Muscle of leg (tissue), 16 donors: ENCODE measurements at places on chromosomes 5 and 9. TPM values are rescaled to one million over a fixed set of nuclear protein-coding genes. Genes with fewer than 3 reads are reported as not detected.

DNA sequence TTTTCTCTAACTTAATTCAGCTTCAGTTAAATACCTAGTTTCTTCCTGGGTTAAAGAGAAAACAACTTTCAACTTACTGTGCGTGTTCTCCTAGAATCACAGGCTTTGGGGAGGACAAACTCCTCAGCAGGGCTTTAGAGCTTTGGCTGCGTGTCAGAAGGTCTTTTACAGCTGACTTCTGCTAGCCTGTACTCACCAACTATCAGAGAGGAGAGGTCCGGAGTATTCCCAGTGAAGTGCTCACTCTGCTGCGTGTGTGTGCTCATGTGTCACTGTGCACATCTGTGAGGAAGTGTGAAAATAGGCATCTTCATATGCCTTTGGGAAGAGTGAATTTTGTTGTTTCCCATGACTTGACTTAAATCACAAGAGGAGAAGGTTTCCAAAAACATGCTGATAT, 423.2 kb upstream of the SGCD start:
- peak; percentile 67 for DNase-seq
- no peaks in the 10 kb centered on the region for H3K27me3 ChIP-seq
- H3K27ac ChIP-seq, result peak overlapping the region; percentile 2

GRCh38 chr5:174446446-174446845, 277.9 kb upstream of the MSX2 start:
- H3K4me3 ChIP-seq, result no peak overlapping the region
- H3K27me3 ChIP-seq, result no peaks in the 10 kb centered on the region
- DNase-seq, result no peak
- no peak overlapping the region for H3K27ac ChIP-seq
- H3K36me3 ChIP-seq, result no peaks in the 10 kb centered on the region
- peaks cover 12% of the 10 kb centered on the region for H3K4me1 ChIP-seq

- H3K4me3 ChIP-seq, result no peak overlapping the region
- no peak overlapping the region for H3K27ac ChIP-seq
- no peaks in the 10 kb centered on the region for H3K27me3 ChIP-seq
- H3K36me3 ChIP-seq, result no peaks in the 10 kb centered on the region
These were observed 154.0 kb downstream of the SNCAIP start for GRCh38 chr5:122465994-122466393.

DNA sequence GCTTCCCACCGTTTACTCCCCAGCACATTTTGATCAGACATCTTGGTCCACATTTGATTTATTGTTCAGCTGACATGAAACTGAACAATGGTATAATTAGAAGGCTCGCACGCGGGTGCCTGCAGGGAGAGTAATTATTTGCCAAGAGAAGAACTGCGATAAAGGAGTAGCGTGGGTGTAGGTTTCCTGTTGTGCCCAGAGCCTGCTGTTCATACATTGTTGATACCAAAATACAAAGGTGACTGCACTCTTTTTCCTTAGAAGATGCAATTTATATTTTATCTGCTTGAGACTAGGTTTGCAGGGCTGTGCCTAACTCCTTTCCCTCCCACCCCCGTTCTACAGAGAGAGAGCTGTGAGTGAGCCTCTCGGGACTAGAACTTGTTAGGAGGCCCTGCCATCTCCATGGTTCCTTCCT, 241.8 kb upstream of the MSX2 start:
- peaks cover 6% of the 10 kb centered on the region for H3K27me3 ChIP-seq
- no peaks in the 10 kb centered on the region for H3K36me3 ChIP-seq
- H3K27ac ChIP-seq, result no peak overlapping the region
- DNase-seq, result no peak
- H3K4me3 ChIP-seq, result no peak overlapping the region

DNA sequence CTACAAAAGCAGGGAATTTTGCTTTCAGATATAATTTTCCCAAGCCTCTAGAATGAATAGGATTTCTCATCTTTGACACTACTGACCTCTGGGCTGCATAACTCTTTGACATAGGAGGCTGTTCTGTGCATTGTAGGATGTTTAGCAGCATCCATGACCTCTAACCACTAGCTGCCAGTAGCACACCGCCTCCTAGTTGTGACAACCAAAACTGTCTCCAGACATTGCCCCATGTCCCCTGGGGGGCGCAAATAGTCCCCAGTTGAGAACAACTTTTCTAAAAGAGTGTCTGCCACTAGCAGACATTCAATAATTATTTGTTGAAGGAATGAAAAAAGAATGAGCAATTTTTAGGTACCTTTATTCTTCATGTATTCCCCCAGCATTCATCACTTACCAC, 51.8 kb downstream of the POU4F3 start:
- H3K36me3 ChIP-seq, result no peaks in the 10 kb centered on the region
- H3K27ac ChIP-seq, result no peak overlapping the region
- H3K4me1 ChIP-seq, result no peaks in the 10 kb centered on the region
- H3K4me3 ChIP-seq, result no peak overlapping the region
- no peak for DNase-seq

- no peaks in the 10 kb centered on the region for H3K27me3 ChIP-seq
- no peak overlapping the region for H3K4me3 ChIP-seq
- H3K36me3 ChIP-seq, result no peaks in the 10 kb centered on the region
- DNase-seq, result peak; percentile 81
- H3K27ac ChIP-seq, result no peak overlapping the region
These were observed 95.7 kb upstream of the ITGA1 start for GRCh38 chr5:52692039-52692438.

DNA sequence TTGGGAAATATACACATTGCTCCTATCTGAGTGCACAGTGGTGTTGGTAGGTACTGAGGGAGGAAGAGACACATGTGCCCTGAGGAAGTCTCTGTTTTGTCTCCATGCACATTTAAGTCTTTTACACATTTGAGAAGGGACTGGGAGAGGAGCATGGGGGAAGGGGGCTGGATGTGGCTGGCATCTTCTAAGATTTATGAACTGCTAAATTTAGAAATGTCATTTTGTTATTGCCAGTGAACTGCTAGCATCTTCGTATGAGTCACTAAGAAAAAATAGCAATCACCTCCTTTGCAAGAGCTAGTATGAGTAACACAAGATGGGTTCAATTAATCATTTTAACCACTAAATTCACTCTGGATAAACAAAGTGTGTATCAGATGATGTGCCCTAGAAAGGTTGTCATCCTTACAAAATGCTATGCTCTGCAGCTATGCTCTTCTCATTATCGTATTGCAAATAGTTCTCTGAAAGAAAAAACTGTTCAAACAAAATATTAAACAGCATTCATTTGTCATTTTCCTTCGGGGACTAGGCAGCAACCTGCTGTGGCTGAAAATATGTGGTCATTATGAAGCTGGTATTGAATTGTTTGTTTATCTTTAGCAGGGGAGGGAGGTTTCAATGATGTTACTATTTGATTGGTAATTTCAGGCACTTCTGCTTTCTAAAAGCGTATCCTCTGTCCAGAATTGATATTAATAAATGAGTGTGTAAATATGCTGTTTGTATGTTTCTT, 236.5 kb downstream of the DMRTA1 start:
- H3K4me1 ChIP-seq, result no peaks in the 10 kb centered on the region
- no peaks in the 10 kb centered on the region for H3K27me3 ChIP-seq
- H3K4me3 ChIP-seq, result no peak overlapping the region
- no peaks in the 10 kb centered on the region for H3K36me3 ChIP-seq
- H3K27ac ChIP-seq, result no peak overlapping the region

DNA sequence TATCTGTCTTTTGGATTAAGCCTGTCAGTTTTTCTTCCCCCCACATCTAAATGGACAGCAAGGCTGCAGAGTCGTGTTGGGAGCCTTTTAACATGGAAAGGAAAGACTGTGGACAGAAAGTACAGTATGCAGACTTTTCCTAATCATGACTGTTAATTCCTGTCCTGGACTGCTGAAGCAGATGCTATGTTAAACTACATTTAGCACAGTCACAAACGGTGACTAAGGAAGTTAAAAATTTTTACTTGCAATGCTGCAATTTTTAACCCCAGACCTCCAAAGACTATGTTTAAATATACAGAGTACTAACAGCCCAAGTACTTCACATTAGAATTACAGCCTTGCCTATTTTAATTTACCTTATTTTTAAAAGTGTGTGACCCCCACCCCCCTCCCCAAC, 51.8 kb downstream of the ELAVL2 start:
- no peak for DNase-seq
- no peak overlapping the region for H3K4me3 ChIP-seq
- no peaks in the 10 kb centered on the region for H3K27me3 ChIP-seq
- peaks cover 3% of the 10 kb centered on the region for H3K4me1 ChIP-seq
- H3K27ac ChIP-seq, result no peak overlapping the region

DNA sequence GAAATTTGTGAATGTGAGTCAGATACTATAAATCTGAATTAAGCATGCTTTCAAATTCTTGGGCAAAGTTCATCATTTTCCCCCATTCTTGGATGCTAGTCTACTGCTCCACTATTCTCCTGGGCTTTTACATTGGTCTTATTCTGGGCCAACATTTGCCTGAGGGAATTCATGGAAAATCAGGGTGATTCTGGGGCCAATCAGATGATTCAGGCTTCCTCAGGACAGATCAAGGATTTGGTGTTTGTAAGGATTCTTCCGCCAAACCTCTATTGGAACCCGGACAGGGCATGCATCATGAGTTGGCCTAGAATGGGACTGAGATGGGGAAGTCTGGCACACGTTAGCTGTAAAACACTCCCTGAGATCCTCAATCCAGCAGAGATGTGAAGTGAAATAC, 113.8 kb downstream of the MEF2C start:
- no peaks in the 10 kb centered on the region for H3K27me3 ChIP-seq
- no peak overlapping the region for H3K27ac ChIP-seq
- peaks cover 2% of the 10 kb centered on the region for H3K4me1 ChIP-seq
- peaks cover 26% of the 10 kb centered on the region for H3K36me3 ChIP-seq

DNA sequence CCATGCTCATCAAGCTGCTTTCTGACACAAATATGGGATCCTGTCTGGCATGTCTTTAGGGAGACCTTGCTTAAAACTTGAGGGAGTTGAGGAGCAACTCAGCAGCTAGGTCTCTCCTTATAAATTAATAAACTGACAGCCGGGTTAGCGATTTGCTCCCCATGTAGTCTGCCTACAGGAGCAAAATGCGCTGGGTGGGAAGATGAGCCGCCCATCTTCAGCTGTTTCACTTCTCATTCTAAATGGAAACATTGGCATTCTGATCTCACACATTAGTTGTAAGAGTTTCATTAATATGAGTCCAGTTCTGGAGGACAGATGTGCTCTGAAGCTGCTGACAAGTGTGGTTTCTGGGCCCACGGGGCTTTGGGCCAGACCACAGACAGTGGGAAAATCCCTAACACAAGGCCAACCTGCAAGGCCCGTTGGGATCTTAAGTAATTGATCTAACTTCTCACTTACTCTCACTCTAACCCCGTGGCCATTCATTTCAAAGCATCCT, 197.0 kb downstream of the MCTP1 start:
- no peaks in the 10 kb centered on the region for H3K4me1 ChIP-seq

MARCHF3 gene
- 11.6 TPM for total RNA-seq

RNF183 gene
- total RNA-seq, result 0.04 TPM

IL17B gene
- 423 TPM for total RNA-seq

PAXX gene
- total RNA-seq, result 19.1 TPM

TAF11L5 gene
- not detected for total RNA-seq

SOHLH1 gene
- not detected for total RNA-seq

IL5 gene
- total RNA-seq, result not detected

CCDC171 gene
- total RNA-seq, result 3.5 TPM

SLC36A3 gene
- total RNA-seq, result not detected

SEMA6A gene
- 32.7 TPM for total RNA-seq

PCDHA13 gene
- total RNA-seq, result 0.04 TPM
